Stimulated activated CD8-positive, alpha-beta memory T cell treated with anti-CD3 and anti-CD28 coated beads, Interleukin-2, amount 100 ng/mL, for 48 hours (primary cell): ENCODE measurements at places on chromosomes 7 and 10.

GRCh38 chr10:130749911-130750310, 561.6 kb downstream of the TCERG1L start:
- DNase-seq, result no peak

- DNase-seq, result no peak
Observed at GRCh38 chr10:132408367-132408781, 11.4 kb downstream of the PWWP2B start.

DNA sequence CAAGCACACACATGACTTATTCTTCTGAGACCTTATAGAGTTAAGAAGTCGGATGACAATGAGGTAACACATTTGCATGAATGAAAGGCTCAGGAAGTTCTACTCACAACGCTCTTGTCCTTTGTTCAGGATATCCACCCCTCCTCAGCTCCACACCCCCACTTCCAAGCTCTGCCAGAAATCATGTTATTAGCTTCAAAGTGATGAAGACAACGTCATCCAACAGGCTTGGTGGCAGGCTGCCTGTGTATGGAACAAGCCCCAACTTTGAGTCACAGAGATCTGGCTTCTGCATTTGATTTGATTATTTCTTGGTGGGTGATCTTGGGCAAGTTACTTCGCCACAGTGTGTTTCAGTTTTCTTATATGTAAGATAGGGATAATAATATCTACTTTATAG, 12.4 kb upstream of the BMPER start:
- DNase-seq, result no peak

DNA sequence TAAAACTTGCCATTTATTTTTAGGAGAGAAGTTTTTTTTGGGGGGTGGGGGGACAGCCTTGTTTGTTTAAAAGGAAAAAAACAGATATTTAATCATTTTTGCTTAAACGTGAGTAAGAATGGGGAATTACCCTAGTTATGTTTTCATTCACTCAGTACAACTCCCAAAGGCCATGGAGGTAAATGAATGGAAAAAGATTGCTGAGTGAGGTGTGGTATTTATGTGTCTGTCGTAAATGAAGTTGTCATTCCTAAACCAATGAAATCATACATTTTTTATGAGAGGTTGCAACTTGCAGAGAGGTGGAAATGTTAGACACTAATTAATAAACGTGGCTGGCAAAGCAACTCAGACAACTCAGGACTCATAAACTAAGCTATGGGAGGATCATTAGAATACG, 218.1 kb downstream of the CELF2 start:
- no peak for DNase-seq

DNA sequence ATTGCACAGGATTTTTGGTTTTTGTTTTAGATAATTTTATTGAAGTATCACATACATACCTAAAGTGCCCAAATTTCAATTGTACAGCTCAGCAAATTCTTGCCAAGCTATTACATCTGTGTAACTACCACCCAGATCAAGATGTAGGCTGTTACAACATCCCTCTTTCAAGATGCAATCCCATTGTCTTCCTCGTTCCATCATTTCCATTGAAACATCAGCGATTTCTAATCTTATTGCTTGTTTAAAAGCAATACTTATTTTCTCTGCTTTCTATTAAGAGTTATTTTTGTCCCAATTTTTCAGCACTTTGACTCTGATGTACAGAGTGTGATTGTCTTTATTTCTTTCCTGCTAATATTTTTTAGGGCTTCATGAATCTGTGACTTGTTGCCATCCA, 372.8 kb upstream of the SHH start:
- no peak for DNase-seq

DNA sequence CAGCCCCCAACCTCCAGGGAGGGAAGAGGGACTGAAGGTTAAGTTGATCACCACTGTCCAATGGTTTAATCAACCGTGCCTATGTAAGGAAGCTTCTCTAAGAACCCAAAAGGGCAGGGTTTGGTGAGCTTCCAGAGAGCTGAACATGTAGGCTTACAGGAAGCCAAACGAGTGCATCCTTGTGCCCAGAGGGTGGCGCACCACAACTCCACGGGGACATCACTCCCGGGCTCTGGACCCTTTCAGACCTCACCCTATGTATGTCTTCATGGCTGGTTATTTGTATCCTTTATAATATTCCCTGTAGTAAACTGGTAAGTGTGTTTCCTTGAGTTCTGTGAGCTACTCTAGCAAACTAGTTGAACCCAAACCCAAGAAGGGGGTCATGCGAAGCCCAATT, 11.5 kb upstream of the NFKB2 start:
- DNase-seq, result no peak

DNA sequence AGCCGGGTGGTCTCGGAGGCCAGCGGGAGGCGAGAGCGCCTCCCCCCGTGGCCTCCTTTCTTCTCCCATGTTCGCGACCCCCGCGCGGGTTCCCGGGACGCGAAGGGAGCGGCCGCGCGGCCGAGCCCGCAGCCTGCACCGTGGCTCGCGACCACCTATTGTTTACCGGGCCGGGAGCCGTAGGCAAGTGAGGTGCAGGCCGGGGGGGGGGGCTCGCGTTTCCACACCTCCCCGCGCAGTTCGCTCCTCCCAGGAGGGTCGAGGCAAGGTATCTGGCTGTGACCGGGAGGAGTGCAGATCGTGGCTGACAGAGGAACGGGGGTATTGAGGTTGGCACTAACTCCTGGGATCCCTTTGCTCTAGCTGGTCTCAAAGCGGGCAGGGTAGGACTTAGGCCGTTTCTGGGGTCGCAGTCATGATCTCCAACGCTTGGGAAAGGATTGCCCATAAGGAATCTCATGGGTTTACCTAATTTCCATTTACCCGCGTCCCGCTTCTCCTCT, 734 bp downstream of the PTPN12 start:
- no peak for DNase-seq

DNA sequence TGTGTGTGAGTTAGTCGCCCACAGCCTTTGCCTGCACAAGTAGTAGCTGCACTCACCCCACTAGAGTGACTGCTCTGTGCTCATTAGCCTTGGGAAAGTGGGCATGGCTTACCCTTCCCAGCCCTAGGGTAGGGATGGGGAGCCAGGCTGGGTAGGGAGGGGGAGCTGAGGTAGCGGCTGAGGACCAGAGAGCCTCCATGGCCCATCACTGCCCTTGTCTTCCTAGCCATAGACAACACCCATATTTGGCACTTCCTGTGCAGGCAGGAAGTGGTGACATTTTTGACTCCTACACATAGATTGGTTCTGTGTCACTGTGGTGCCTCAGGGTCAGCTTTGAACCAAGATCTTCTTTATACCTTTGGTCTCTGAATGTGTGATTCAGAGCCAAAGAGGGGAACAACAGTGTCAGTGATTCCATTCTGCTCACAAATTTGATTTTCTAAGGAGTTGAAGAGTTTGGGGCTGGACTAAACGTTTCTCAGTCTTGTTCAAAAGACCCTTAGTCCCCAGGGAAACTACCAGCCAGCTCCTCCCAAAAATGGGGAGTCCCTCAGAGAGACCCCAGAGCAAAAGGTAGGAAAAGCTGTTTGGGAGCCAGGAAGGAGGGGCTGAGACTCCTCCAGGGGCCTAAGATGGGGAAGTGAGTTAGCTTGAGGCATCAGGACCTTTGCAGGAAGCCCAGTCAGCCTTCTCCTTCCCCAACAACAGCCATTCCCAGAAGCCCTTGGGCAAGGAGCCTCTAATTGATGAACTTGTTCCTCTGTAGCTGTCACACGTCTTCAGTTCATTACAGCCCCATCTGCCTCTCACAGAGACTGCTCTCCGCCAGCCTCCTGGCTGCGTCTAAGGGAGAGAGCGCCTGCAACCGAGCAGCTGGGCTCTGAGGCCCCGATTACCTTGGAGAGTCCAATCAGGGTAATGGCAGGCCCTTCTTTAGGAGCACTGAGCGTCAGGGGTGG, 135.0 kb downstream of the CDH23 start:
- peak; percentile 10 for DNase-seq

- no peak for DNase-seq
Observed at GRCh38 chr7:150400788-150401423, 21.8 kb downstream of the ZNF775 start.

DNA sequence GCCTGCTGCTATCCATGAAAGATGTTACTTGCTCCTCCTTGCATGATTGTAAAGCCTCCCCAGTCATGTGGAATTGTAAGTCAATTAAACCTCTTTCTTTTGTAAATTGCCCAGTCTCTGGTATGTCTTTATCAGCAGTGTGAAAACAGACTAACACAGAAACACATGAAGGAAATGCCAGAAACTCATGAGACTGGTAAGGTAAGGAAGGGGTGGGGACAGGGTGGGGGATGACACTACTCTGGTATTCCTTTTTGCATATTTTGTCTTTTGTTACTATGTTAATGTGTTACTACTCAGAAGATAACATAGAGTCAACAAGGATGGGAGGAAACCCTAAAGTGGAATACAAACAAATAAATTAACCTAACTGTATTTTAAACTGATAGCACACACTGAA, 69.8 kb upstream of the DRGX start:
- no peak for DNase-seq

DNA sequence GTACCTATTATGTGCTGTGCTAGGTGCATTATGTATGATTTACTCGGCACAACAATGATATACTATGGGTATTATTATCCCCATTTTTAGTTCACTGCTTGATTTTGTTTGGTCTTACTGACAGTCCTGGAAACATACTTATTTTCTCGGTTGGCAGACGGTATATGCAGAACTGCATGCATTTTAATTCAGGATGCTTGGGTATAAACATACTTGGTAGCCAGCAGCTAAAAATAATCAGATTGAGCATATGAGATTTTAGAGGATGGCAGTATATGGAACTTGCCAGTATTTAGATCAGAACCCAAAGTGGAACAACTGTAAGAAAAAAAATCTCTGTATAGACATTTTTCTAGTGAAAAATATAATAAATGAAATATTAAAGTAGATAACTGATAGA, 163.3 kb downstream of the DNAH11 start:
- DNase-seq, result no peak

DNA sequence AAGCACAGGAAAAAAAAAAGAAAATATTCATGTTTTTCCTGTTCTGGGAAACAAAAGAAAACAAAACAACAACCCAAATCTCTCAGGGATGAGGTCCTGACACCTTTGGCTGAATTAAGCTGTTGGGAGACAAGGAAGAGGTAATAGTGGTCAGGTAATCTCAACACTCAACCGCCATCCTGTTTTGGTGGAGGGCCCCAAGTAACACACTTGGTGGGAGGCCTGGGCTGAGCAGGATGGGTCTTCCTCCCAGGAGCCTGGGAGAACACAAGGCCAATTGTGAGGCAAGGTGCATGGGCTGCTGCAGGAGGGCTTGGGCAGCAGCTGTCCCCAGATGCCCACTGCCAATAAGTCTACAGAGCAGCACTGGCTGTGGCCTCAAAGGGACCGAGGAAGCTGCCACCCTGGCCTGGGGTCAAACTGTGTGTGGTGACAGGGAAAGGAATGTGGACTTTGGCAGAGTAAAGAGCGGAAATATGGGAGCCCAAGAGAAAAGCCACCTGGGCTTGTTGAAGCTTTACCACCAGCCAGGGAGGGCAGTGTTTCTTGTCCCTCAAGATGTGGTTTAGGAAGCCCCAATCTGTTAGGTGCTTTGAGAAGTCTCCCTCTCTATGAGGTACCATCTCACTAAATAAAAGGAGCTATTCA, 93.5 kb upstream of the SLC25A13 start:
- DNase-seq, result no peak

DNA sequence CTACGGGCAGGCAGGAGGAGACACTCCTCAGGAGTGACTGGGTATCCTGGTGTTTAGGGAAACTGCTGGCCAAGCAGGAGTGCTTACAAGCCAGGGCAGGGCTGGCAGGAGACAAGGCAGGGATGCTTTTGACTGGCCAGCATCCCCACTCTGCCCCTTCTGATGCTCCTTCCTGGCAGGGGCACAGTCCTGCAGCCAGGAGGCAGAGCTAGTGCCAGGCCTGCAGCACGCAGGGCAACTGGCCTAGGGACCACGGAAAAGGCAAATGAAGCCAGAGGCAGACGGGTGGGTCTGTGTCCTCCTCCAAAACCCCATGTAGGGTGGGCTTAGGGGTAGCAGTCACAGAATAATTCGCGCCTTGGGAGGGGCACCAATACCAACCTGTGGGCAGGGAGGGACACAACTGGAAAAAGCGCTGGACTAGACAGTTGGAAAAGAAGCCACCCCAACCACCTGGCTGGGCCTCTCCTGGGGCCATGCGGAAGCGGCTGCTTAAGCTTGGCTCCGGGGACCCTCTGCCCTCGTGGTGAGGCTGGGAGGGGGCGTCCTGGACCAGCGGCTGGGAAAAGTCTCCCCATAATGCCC, 4.8 kb downstream of the IMPDH1 start:
- no peak for DNase-seq

DNA sequence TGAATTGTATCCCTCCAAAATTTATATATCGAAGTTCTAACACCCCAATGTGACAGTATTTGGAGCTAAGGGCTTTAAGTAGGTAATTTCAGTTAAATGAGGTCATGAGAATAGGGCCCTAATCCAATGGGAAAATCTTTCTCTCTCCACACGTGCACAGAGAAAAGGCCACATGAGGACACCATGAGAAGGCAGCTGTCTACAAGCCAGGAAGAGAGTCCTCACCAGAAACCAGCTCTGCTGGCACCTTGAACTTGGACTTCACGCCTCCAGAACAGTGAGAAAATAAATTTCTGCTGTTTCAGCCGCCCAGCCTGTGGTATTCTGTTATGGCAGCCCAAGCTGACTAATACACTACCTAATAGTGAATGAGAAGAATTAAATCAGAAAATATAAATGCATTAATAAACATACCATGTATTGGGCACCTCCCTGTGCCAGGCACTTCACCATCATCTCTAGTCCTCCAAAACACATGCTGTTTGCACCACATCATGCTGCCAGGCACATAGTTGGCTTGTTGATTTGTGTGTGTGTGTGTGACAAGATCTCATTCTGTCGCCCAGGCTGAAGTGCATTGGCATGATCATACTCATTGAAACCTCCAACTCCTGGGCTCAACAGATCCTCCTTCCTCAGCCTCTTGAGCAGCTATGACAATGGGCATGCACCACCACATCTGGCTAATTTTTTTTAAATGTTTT, 9.1 kb upstream of the TOMM7 start:
- DNase-seq, result no peak

DNA sequence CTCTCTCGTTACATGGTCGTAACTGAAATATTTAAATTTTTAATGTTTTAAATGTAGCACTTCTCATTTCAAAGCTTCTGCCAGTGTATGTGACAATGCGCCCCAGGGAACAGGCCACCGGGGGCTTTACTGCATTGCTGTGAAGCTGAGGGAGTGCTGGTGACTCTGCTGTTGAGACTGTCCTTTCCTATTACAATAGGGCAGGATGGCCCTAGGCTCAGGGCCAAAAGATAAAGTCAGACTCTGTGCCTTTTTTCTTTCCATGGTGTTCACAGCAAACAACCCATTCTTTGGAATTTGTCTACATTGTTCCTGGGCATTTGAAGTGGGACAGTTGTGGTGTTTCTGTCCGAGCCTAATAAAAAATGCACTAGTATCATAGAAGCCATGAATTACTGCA, 107.3 kb downstream of the GALNT11 start:
- DNase-seq, result no peak
